Activated CD4-positive, alpha-beta T cell treated with anti-CD3 and anti-CD28 coated beads, Interleukin-10, Interleukin-2, amounts not matched to agents 100 ng/mL and 50 ng/mL, durations not matched to agents 16 hours and 8 hours (primary cell): ENCODE measurements at places on chromosomes 16 and 17.

- no peak for DNase-seq
Observed at GRCh38 chr16:89374393-89374960, 115.9 kb downstream of the ANKRD11 start.

DNA sequence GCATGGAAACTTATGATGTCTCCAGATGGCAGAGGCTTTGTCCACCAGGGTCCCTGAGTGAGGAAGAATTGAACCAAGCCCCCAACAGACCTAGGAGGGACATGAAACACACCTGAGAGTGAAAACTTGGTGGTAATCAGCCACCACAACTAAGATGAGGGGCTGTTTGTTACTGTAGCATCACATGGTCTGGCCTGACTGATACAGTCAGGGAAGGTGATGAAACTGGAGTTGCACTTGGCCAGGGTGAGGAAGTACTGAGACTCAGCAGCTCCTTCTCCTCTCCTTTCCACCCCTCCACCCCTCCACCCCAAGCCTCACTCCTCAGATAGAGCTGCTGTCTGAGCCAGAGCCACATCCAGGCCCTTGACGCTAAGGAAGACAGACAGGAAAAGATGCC lies 37.2 kb downstream of the C16orf82 start:
- DNase-seq = no peak

DNA sequence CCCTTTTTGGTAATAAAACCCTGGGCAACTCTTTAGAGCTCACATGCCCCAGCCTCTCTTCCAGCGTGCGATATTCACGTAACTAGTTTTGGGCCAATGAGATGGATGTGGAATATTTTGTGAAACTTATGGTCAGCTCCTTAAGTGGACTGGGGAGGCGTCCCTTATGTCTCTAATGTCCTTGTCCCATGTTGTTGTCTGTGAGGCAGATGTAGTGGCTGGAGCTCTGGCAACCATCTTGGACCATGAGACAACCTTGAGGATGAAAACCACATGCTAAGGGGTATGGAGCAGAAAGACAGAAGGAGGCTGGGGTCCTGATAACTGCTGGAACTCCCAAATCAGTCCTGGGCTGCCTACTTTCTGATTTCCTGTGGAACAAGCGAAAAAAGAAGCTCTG lies 31.4 kb upstream of the GPRC5B start:
- DNase-seq = no peak

DNA sequence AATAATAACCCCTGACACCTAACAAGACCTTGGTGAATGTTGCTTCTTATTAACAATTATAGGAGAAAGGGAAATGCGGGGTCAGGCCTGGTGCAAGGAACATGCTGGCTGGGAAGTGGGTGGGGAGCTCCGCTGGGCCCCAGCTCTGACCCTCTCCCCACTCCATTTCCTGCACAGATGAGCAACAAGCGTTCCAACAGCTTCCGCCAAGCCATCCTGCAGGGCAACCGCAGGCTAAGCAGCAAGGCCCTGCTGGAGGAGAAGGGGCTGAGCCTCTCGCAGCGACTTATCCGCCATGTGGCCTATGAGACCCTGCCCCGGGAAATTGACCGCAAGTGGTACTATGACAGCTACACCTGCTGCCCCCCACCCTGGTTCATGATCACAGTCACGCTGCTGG lies 23.0 kb downstream of the RHBDL3 start:
- no peak for DNase-seq

- DNase-seq = no peak
Observed at GRCh38 chr16:89481356-89481955, 8.9 kb downstream of the ANKRD11 start.

DNA sequence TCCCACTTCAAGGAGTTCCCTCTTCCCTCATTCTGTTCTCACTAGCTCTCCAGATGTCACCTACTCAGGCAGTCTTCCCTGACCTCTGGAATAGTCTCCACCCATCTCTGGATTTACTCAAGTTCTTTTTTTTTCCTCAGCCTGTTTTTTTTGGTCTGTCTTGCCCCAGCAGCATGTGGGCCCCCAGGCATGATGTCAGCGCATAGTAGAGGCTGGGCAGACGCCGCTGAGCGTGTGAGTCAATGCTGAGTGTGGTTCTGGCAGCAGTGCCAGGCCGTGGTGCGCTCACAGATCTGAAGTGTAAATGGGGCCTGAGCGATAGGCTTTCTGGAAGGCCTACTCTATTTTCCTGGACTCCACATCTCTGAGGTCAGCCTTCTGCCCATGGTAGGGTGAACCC lies 2.7 kb upstream of the KCNJ18 start:
- DNase-seq = no peak
